ENCODE measurements at places on chromosomes 16 and 17. TPM values are rescaled to one million over a fixed set of nuclear protein-coding genes. Genes with fewer than 3 reads are reported as not detected.

Gene HAS3
- 65.0 TPM for total RNA-seq

Gene GGT6
- total RNA-seq = not detected

Gene PDIA2
- total RNA-seq = not detected

Gene MLKL
- total RNA-seq = 2.8 TPM

Gene PRR11
- 30.4 TPM for total RNA-seq

Gene ASGR2
- total RNA-seq = not detected

Gene KRT13
- total RNA-seq = 4.0 TPM

Gene CACNG3
- total RNA-seq = not detected

All from MG63 (cell line).